ENCODE measurements at places on chromosomes 6 and 20.

- no peak for DNase-seq
Measured at GRCh38 chr6:142760152-142760551, 184.8 kb downstream of the HIVEP2 start.

GRCh38 chr6:26032340-26033084, 54.7 kb upstream of the HFE start:
- peak; percentile 76 for DNase-seq

DNA sequence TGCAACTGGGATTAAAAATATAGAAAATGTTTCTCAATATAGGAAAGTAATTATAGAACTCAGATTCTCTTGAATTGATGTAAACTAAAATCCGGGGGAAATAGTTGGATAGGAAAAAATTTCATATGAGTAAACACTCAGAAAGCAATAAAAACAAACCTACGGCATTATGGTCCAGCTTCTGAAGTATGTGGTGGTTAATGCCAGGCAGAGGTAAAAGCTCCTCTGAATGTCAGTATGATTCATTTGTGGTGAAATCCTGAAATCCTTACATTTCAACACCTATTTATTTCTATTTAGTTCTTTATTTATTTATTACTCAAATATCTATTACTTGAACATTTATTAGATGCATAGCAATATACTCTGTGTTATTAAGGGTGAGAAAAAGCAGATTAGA, 145.1 kb downstream of the RIMS1 start:
- DNase-seq: no peak

DNA sequence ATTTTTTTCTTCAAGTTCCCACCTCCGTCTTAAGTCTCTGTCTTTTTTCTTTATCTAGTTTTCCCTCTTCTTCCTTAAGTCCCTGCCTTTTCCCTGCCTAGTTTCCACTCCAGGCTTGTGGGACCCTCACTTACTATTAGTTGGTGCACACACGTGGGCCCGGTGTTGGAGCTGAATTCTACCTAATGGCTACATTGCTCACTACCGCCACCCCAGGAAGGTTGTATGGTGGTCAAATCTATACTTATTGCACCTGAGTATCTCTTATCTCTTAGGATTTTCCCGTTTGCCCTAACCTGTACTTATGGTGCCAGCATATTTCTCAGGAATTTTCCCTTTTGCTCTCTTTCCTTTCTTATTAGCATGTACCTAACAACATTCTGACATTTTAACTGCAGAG, 692.8 kb downstream of the EPM2A start:
- no peak for DNase-seq

DNA sequence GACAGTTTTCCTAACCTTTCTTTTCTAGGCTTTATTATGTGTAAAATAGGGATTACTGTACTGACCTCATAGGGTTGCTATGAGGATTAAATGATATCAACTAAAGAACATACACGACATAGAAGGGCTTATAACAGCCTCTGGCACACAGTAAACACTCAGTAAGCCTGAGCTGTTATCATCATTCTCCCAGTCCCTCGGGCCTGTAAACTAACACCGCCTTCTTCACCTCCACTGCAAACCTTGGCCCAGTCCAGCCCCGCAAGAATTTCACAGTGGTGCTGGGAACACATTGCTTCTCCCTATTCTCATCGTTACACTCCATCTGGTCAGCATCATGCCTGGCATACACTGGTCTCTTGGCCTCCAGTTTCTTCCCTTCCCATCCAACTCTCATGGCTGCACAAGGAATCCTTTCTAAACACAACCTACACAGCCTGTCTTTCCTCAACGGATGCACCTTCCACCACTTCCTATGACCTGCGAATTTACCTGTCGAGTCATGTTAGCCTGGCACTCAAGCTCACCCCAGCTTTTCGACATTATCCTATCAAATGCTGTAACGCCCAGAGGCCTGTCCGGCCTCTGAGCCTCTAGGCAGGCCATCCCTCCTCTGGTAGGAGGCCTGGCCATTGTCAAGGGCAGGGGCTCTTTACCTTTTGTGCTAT, 92.1 kb downstream of the FYN start:
- no peak for DNase-seq
